Glutamatergic neuron (in vitro differentiated cells): ENCODE measurements at places on chromosomes 12 and 14. TPM values are rescaled to one million over a fixed set of nuclear protein-coding genes. Genes with fewer than 3 reads are reported as not detected.
A peak's percentile ranks its signal among the peaks of the same experiment; 100 is the strongest.

DNA sequence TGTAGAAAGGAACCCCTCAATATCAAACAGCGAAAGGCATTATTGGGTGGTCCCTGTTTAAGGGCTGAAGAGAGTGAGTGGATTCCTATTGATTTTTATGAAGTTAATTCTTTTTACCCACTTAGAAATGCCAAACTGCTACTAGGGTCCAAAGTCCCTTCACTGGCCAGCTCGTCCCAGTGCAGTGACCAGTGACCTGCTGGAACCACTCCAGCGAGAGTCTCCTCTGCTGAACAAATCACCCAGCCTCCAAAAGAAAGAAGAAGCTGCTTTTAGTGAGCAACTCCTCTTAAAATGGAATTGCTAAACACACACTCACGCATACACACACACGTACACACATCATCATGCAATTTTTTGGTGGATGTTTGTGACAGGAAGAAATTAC, 198.2 kb upstream of the PLEKHG7 start:
- no peaks in the 10 kb centered on the region for H3K36me3 ChIP-seq
- H3K4me3 ChIP-seq = no peak overlapping the region
- no peak for DNase-seq
- peaks cover 2% of the 10 kb centered on the region for H3K27me3 ChIP-seq
- H3K27ac ChIP-seq = no peak overlapping the region

Gene LUM
- not detected for total RNA-seq

Gene YLPM1
- 99.9 TPM for total RNA-seq

DNA sequence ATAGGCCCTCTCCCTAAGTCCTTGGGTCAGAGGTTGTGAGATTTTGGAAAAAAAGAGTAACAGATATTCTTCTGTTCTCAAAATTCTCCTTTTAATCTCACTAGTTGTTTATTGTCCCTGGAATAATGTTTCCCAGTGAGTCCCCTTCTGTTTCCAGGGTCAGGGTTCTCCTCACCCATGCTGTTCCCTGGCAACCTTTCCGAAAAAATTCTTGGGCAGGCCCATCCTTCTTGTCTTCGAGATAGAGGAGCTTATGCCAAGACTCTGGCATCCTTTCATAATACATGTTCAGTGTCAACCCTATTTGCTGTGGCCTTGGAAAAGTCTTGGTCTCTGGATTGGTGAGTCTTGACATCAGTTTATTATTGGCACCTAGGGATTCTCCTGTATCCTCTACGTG, 212.4 kb upstream of the FAR2 start:
- H3K36me3 ChIP-seq = no peaks in the 10 kb centered on the region
- H3K27ac ChIP-seq = no peak overlapping the region
- DNase-seq = no peak

DNA sequence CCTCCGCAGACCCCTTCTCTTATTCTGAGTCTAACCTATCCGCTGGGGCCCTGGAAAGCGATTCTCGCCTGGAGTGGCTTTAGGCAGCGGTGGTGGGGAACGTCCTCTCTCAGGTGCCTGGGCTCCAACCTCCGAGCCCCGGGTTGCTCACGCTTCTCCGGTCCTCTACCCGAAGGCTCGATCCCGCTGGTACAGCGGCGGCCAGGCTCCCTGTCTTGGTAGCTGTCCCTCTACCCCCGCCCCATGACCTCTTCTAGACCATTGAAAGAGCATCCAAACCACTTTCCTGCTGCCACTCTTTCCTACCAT, 505 bp upstream of the HEBP1 start:
- peaks cover 8% of the 10 kb centered on the region for H3K27me3 ChIP-seq
- no peak for DNase-seq
- peaks cover 6% of the 10 kb centered on the region for H3K4me1 ChIP-seq
- peak overlapping the region; percentile 94 for H3K4me3 ChIP-seq
- H3K36me3 ChIP-seq = peaks cover 5% of the 10 kb centered on the region

- no peaks in the 10 kb centered on the region for H3K36me3 ChIP-seq
- H3K4me3 ChIP-seq = no peak overlapping the region
Measured at GRCh38 chr12:96698521-96698920, 208.5 kb upstream of the NEDD1 start.

- H3K36me3 ChIP-seq = no peaks in the 10 kb centered on the region
- DNase-seq = no peak
- no peak overlapping the region for H3K4me3 ChIP-seq
- H3K27me3 ChIP-seq = peaks cover 2% of the 10 kb centered on the region
- peaks cover 5% of the 10 kb centered on the region for H3K4me1 ChIP-seq
Measured at GRCh38 chr14:82079553-82079952, 545.9 kb upstream of the SEL1L start.

- H3K27ac ChIP-seq = no peak overlapping the region
- no peak overlapping the region for H3K4me3 ChIP-seq
- H3K27me3 ChIP-seq = no peaks in the 10 kb centered on the region
- DNase-seq = no peak
Measured at GRCh38 chr12:107096571-107096970, 3.2 kb upstream of the CRY1 start.

Gene SERPINA10
- not detected for total RNA-seq

- H3K36me3 ChIP-seq = no peaks in the 10 kb centered on the region
- H3K27me3 ChIP-seq = no peaks in the 10 kb centered on the region
Measured at GRCh38 chr14:54343272-54344121, 53.3 kb upstream of the CDKN3 start.

- no peak within 1 kb of the TSS for H3K27ac ChIP-seq
- H3K36me3 ChIP-seq = peaks cover 18% of the 10 kb centered on the region
- H3K4me3 ChIP-seq = peak within 1 kb of the TSS; percentile 83
- peak; percentile 44 for DNase-seq
Measured at GRCh38 chr12:128267131-128267622, at the start of gene TMEM132C. Gene TMEM132C (plus strand): TSS chr12:128267170. CDS start chr12:128267403, 233 bp downstream.

Gene WNT1
- not detected for total RNA-seq

DNA sequence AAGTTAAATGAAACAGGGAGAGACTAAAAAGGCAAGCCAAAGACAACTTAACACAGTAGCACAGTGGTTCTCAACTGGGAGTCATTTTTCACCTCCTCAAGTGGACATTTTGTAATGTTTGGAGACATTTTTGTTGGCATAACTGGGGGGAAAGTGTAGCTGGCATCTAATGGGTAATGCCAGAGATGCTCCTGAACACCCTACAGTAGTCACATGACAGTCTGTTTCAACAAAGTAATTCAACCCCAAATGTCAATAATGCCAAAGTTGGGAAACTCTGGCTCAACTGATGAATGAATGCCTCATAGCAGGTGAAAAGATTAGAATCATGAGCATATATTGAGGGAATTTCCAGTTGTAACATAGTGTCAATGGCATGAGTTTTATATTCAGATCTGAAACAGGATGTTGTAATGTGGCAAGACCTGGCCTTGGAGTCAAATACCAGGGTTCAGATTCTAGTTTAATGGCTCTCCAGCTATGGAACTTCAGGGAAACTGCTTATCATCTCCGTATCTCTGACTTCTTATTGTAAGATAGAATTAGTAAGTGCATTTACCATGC, 2.4 kb upstream of the OR4K5 start:
- H3K4me3 ChIP-seq = no peak overlapping the region
- no peaks in the 10 kb centered on the region for H3K36me3 ChIP-seq
- no peaks in the 10 kb centered on the region for H3K27me3 ChIP-seq
- no peaks in the 10 kb centered on the region for H3K4me1 ChIP-seq
- H3K27ac ChIP-seq = no peak overlapping the region

Gene CLEC2B
- not detected for total RNA-seq

GRCh38 chr14:96400495-96400894, 8.6 kb downstream of the AK7 start:
- no peak for DNase-seq
- H3K4me3 ChIP-seq = no peak overlapping the region
- H3K27ac ChIP-seq = no peak overlapping the region
- no peaks in the 10 kb centered on the region for H3K27me3 ChIP-seq
- H3K36me3 ChIP-seq = no peaks in the 10 kb centered on the region
- no peaks in the 10 kb centered on the region for H3K4me1 ChIP-seq

- H3K36me3 ChIP-seq = peaks cover 3% of the 10 kb centered on the region
- no peak for DNase-seq
- H3K4me3 ChIP-seq = peak overlapping the region; percentile 91
- peaks cover 4% of the 10 kb centered on the region for H3K4me1 ChIP-seq
Measured at GRCh38 chr12:129901254-129901653, 2.6 kb downstream of the TMEM132D start.

DNA sequence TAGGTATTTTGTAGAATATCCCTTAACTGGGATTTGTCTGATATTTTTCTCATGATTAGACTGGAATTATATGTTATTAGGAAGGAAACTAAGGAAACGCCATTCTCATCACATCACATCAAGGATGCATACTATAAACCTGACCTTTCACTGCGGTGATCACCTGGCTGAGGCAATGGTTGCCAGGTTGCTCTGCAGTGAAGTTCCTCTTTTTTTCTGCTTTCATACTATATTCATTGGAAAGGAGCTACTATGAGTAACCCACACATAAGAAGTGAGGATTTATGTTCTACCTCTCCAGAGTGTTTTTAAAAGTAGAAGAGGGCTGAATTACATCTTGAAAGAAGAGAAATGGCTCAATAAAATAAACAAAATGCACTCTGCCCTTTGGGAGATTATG, 31.0 kb upstream of the GRIP1 start:
- no peak overlapping the region for H3K27ac ChIP-seq
- H3K27me3 ChIP-seq = no peaks in the 10 kb centered on the region
- H3K4me1 ChIP-seq = peaks cover 12% of the 10 kb centered on the region
- H3K36me3 ChIP-seq = no peaks in the 10 kb centered on the region

Gene DNAH10
- 0.66 TPM for total RNA-seq

GRCh38 chr12:116166306-116166705, 111.2 kb downstream of the MED13L start:
- H3K4me1 ChIP-seq = peaks cover 20% of the 10 kb centered on the region
- H3K4me3 ChIP-seq = no peak overlapping the region
- no peaks in the 10 kb centered on the region for H3K27me3 ChIP-seq
- H3K36me3 ChIP-seq = no peaks in the 10 kb centered on the region

Gene ARHGDIB
- not detected for total RNA-seq

DNA sequence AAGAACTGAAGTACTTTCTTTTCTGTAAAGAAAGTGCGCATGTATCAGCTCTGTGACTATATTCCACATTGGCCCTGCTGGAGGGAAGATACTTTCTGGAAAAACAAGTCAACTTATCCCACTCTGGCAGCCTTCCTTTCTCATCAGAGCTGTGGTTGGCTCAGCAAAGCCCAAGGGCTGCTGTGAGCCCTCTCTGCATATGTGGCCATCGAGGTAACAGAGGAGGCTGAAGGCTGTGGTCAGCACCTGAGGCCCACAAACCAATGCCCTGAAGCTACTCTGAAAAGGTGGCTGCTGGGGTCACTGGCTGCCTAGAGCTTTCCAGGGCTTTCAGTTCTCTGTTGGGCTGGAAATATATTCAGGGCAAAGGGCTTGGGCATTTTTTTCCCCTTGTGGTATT, 70.8 kb upstream of the IGF1 start:
- no peak for DNase-seq
- no peaks in the 10 kb centered on the region for H3K27me3 ChIP-seq
- no peaks in the 10 kb centered on the region for H3K36me3 ChIP-seq
- no peak overlapping the region for H3K27ac ChIP-seq
- no peaks in the 10 kb centered on the region for H3K4me1 ChIP-seq
- H3K4me3 ChIP-seq = no peak overlapping the region

- peak overlapping the region; percentile 91 for H3K4me3 ChIP-seq
- H3K36me3 ChIP-seq = no peaks in the 10 kb centered on the region
- peaks cover 2% of the 10 kb centered on the region for H3K27me3 ChIP-seq
- H3K27ac ChIP-seq = peak overlapping the region; percentile 40
- DNase-seq = no peak
Measured at GRCh38 chr14:35826952-35827416, 846 bp downstream of the BRMS1L start.

DNA sequence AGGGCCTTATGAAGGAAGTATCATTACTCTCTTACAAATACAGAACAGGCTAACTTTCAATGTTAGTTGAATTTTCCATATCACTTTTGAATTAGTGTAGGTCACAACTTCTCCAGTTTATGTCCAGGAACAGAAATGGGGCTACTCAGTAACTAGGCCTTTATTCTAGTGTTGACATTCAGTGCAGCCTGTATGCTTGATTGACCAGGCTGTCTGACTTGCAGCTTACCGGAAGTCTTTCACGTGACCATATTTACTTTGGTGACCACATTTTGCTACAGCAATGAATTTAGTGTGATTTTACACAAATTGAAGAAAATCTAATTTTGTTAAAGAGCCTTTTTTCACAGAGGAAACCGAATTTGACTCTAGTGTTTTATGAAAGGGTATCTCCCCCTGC, 12.4 kb downstream of the MTERF2 start:
- H3K4me1 ChIP-seq = no peaks in the 10 kb centered on the region
- no peaks in the 10 kb centered on the region for H3K36me3 ChIP-seq
- no peaks in the 10 kb centered on the region for H3K27me3 ChIP-seq
- DNase-seq = no peak
